ENCODE measurements at places on chromosomes 3 and 15.

DNA sequence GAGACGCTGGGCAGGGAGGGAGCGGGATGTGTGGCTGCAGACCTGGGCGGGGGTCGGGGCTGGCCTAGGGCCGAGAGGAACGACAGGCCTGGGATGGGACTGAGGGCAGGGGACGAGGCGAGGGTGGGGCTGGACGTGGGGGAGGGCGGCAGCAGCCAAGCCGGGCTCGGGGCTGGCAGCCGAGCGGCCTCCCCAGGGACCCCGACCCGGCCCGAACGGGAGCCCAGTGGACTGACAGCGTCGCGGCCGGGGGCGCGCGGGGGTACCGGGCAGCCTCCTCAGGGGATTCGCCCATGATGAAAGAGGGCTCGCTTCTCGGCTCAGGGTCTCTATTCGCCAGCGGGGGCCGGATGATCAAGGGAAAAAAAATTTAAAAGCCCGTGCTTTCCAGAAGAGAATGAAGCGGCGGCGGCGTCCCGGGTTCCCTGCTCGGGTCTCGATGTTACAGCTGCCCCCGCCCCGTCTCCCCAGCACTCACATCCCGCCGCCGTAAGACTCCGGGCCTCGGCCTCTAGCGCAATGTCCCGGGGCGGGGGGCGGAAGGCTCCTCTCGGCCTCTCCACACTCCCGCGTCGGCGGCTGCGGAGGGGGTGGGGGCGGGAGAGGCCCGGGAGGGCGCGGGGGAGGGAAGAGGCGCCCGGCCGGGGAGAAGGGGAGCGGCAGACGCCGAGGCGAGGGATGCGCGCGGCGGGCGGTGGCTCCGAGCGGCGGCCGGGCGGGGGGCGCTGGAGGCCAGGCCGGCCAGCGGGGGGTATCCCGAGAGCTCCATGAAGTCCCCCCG, 4.3 kb downstream of the PTH1R start:
- no peak for DNase-seq

- DNase-seq: no peak
Measured at GRCh38 chr3:101730839-101731238, 6.4 kb downstream of the CEP97 start.

- no peak for DNase-seq
Measured at GRCh38 chr15:55858661-55859060, 115.7 kb upstream of the PRTG start.

GRCh38 chr15:49895347-49896223, 223.4 kb downstream of the ATP8B4 start:
- no peak for DNase-seq

DNA sequence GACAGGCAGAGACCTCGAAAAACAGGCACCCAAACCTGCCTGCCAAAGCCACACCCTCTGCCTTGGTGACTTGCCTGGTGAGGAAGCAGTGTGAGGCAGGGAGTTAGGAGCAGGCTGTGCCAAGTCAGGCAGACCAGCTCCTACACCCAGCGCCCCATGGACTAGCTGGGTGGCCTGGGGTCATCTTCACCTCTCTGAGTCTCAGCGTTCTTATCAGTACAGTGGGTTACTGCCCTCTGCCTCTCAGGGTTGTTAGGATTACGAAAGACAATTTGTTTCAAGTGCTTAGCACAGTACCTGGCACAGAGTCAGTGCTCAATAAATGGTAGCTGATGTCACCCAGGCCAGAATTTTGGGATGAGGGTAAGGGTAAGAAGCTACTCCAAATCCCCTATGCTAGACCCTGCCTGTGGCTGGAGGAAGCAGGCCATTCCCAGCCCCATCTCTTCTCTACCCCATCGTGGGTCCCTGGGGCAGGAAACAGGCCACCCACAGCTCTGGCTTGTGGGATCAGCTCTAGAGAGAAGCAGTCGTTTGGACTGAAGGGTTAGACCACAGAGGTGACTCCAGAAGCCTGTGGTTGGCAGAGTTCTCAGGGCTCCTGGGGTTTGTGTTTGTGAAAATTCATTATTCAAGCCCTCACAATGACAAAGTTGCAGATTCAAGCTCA, 10.1 kb downstream of the SLC51B start:
- no peak for DNase-seq

DNA sequence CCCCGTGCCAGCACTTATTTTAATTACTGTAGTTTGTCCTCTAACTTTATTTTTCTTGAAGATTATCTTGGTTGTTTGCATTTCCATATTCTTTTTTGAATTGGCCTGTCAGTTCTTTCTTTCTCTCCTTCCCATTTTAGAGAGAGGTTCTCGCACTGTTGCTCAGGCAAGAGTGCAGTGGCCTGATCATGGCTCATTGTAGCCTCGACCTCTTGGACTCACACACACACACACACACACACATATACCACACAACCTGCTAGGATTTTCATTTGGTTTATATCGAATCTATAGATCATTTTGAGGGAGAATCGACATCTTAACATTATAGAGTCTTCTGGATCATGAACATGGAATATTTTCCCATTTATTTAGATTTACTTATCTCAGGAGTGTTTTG, 8.7 kb downstream of the FEM1B start:
- no peak for DNase-seq

DNA sequence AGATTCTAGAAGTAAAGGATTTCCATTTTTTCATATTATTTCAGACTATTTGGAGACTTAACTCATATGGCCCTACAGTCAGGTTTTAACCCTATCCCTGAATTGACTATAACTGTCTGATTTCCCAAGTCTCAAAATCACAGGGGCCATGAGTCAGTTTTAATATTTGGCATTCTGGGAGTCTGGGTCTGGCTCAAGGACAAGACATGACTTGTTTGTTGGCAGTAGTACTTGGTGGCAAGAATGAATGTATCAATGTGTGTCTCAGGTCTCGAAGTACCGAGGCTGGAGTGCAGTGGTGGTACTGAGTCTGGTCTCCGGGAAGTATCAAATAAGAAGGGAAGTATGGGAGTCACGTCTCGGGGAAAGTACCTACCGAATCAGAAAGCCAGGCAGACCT, 10.8 kb downstream of the UMPS start:
- no peak for DNase-seq
